Eye (tissue), 1 donor: ENCODE measurements at places on chromosomes 11 and 22.

- no peak for DNase-seq
Observed at GRCh38 chr11:97685695-97686094, 1295.9 kb downstream of the JRKL start.

GRCh38 chr11:119671561-119672015 is 57.4 kb downstream of the NECTIN1 start:
- DNase-seq, result peak; percentile 67

- DNase-seq, result no peak
Observed at GRCh38 chr11:121291896-121292494, 576 bp upstream of the SC5D start.

GRCh38 chr11:8785998-8786397 is 103.4 kb downstream of the RPL27A start:
- no peak for DNase-seq

DNA sequence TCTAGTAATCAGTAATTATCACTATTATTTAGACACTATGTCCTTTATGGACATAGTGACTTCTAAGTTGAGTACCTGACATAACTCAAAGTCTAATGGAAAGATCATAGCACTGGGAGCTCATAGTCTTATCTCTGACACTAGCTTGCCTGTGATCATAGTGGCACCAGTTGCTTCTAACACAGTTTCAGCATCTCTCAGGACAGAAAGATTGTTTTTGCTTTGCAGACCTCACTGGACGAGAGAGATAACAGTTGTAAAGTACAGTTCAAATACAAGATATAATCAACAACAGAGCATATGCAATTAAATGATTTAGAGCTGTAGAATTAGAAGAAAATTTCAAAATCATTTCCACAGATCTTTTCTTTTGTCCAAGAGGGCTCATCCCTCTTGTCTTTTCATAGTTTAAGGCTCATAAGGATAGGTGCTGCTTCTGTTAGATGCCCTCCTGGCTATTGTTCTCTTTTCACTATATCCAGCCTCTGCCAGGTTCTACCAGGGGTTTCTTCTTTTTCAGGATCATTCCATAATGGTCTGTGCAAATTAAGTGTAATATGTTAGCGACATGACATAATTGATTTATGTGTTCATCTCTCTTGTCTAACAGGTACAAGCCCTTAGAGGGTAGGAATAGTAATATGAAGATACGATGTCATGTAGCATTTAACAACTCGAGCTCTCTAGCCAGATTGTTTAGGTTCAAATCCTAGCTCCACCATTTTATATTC is 1175.4 kb upstream of the TENM4 start:
- DNase-seq, result no peak

GRCh38 chr11:120977266-120978137 is 46.4 kb upstream of the TBCEL start:
- no peak for DNase-seq

DNA sequence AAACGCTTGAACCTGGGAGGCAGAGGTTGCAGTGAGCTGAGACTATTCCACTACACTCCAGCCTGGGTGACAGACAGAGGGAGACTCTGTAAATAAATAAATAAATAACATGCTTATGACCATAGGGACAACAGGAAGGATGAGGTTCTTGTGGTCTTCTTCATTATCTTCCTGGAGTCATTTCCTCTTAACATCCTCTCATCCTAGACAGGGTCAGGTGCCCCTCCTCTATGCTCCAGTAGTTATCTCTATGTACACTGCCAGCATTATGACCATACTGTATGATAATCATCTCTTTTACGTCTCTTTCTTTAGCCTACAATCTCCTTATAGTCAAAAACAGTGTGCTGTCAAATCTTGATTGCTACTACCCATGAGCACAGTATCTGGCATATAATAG is 17.7 kb downstream of the RAB30 start:
- no peak for DNase-seq

DNA sequence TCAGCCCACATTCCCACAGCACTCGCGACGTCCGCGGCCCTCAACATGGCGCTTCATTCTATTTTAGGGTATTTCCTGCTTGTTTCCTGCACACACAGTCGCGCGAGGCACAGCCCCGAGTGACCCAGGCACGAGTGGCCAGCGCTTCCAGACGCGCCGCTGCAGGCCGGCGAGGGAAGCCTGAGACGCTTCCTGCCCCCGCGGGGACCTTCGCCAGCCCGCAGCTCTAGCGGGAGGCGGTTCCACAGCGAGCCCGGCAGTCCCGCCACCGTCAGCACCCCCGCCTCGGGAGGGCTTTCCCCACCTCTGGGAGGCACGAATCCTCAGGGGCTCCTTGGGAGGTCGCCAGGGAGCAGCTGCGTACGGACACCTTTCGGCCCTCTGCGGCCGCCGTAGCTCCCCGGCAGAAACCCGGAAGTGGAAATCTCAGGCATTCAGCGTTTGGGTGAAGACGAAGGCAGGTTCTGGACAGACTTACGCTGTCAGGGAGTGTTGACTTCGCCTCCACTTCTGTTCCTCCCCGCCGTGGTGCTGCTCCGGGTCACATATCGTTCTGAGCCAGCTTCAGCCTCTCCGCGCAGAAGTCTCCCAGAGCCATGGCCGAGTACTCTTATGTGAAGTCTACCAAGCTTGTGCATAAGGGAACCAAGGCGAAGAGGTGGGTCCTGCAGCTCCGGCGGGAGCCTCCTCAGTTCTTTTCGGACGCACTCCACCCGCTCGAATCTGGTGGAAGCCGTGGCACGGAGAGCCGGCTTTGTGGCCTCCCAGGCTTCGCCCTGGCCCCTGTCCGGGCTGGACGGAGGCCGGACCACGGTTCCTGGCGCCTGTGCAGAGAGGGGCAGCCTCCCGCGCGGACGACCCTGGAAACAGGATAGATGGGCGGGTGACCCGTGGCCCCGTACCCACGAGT is 2925.9 kb upstream of the OR11H1 start:
- no peak for DNase-seq

DNA sequence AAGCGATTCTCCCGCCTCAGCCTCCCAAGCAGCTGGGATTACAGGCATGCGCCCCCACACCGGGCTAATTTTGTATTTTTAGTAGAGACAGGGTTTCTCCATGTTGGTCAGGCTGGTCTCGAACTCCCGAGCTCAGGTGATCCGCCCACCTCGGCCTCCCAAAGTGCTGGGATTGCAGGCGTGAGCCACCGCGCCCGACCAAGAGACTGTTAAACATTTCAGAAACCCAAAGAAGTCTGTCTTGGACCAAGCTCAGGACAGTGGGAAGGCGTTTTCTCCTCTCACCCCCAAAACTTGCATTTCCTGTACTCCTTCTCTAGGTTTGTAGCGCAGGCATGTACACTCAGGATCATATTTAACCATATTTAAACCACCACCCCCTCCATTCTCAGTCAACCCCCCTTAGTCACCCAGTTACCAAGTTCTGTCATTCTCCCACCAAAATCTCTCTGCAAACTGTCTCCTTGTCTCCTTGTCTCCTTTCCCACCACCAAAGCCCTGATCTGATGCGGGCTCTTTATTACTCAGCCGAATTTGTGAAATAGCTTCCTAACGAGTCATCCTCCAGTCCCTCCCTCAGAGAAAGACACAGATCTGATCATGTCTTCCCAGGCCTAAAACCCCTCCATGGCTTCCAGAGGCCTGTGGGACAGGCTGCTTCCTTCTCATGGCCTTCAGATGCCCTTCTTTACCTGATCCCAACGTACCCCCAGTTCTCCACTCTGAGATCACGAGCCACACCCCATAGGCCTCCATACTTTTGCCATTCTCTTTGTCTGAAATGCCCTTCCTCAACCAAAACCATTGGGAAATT is 29.0 kb upstream of the CREB3L1 start:
- no peak for DNase-seq

DNA sequence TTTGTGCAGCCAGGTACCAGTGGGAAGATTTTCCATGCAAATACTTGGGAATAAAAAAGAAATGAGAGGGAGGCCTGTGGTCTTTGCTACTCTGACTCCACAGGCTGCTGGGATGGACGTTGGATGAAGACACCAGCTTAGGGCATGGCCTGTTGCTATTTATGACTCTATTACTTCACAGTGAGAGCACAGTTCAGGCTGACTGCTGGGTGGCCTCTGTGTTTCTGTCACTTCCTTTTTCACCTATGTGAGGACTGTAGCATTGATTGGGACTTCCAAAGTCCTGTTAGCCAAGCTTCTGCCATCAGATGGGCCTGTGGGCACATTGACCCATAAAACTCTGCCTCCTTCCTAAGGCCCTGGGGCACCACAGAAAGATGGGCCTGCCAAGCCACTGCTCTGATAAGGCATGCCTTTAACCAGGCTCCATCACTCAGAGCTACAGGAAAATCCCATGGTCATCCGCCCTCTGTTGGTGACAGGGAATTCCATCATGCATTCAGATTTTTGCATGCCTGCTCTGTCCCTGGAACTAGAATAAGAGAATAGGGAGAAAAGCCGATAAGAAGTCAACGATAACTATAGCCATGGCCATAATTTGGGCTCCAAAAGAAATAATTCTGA is 64.6 kb downstream of the KCNJ1 start:
- DNase-seq, result peak; percentile 63

DNA sequence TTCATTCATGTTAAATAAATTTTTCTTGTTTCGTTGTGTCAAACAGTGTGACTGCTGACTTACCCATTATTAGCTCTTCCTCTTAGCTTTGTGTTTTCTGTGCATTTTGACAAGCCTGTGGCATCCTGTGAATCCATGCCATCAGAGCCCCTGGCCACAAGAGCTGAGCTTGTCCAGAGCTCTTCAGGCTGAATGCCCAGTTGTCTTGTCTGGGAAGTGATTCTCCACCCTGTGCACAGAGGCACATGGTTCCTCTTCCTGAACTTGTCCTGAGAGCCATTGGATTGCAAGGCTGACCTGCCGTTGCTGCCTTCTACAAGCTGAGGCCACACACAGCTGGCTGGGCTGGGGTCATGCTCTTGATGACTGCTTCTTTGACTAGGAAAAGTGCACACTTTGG is 64.1 kb downstream of the PPP6R3 start:
- DNase-seq, result no peak

DNA sequence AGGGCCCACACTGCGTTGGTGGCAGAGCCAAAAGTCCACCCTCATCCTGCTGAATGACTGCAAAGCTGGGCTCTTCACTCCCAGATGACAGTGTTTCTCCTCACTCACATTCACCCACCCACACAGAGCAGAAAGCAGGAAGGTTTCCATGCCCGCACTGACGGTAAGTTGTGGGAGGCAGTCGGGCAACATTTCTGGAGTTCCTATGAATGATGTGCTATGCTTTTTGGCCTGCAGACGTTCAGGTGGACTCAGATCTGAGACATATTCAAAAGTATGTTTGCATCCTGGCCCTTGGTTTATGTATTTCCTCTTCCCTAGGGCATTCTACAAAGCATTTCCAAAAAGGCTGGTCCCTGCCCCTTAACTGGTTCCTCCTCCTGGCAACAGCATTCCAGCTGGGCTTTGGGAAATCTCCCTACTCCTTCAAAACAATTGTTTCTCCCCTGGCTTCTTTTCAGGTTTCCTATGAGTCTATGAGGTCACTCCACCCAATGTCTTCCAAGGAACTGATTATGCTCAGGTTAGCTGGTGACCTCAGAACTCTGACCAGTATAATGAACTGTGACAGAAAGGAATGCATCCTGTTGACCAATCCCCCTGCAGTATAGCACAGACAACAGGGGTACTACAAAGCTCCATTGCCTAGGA is 36.4 kb downstream of the PACSIN2 start:
- DNase-seq, result no peak

- no peak for DNase-seq
Observed at GRCh38 chr11:34308913-34309585, 48.8 kb downstream of the ABTB2 start.

DNA sequence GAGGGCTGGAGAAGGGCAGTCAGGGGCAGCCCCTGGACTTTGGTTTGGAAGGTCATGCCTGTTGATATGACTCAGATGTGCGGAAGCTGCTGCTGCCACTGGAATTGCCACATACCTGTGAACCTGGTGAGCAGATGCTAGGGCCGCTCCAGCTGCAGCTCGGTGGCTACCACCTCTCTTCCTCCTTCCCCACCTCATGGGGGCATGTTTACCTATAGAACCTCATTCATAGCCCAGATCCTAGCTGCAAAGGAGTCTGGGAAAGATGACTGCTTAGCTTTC is 17.5 kb upstream of the TSPAN18 start:
- DNase-seq, result no peak

GRCh38 chr11:72544589-72544988 is 110.3 kb upstream of the CLPB start:
- DNase-seq, result no peak

- no peak for DNase-seq
Observed at GRCh38 chr11:32184041-32184722, 93.3 kb downstream of the RCN1 start.

- DNase-seq, result peak; percentile 30
Observed at GRCh38 chr11:116994195-116994594, 104.0 kb downstream of the SIK3 start.

DNA sequence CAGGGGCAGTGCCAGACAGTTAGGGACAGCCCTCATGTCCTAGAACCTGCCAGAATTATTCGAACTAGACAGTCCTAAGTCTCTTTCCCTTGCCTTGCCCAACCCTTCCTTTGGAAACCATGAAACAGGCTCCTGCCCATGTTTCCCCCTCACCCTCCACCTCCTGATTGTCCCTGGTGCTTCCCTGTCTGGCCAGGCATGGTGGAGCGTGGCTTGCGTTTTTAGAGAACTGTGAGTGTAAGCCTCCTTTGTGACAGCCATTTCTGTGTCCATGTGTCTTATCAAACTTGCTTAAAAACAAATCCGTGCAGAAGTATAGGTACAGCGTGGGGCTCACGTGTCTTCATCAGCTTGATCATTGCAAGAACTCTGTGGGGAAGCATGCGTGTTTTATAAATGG is 54.9 kb downstream of the MPPED1 start:
- no peak for DNase-seq

DNA sequence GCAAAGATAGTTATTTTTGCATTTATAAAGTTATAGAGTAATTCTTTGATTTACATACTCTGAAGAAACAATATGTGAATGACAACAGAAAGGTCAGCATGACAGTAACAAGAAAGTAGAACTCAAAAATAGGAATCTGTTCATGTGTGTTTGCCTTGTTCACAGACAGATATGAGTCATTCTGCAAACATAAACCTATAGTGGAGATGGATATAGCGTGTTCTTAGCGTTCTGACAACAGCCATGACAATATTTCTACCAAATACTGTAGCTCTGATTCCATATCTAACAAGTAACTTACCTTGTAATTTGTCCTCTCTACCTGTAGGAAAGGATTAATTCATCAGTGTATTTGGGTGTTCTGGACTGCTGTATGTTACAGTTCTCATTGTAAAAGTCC is 208.5 kb upstream of the MTMR2 start:
- DNase-seq, result no peak

DNA sequence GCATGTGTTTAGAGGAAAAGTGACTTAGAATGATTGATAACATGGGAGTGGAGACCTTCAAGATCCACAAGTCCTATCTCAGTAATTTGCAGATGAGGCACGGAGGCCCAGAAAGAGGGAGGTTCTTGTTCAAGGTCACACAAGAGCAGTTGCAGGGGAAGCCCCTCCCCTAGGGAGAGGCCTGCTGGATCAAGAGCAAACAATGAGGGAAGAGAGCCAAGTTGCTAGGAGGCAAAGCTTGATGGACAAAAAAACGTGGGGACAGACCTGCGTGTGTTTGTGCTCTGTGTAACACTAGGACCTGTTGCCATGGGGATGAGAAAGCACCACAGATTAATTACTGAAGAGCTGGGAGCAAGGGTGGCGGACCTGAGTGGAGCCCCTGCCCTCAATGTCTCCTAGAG is 6.4 kb upstream of the MFRP start:
- peak; percentile 84 for DNase-seq

GRCh38 chr11:21403069-21403468 is 733.7 kb downstream of the NELL1 start:
- no peak for DNase-seq
